ENCODE measurements at places on chromosomes 13 and 19.
A peak's percentile ranks its signal among the peaks of the same experiment; 100 is the strongest.

- peak; percentile 95 for DNase-seq
These were observed at the start of gene SPRY2 for GRCh38 chr13:80341101-80341755. Gene SPRY2 (minus strand): TSS chr13:80341126. CDS start chr13:80337705, 3,421 bp downstream.

DNA sequence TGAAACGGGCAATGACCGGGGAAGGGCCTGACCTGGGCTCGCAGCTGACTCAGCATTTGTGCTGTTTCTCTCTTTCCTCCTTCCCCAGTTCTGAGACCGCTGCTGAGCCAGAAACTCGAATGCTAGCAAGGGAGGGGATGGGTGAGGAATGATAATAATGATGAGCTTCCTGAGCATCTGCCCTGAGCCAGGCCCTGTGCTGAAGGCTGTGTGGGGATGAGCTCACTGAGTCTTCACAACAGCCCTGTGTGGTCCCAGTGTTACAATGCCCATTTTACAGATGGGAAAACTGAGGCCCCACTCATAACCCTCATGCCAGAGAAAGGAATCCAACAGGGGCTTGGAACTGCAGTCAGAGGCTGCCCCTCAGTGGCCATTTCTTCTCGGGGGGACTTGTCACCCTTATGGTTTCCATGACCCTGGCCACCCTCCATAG lies 8.1 kb downstream of the SULT2B1 start:
- no peak for DNase-seq

DNA sequence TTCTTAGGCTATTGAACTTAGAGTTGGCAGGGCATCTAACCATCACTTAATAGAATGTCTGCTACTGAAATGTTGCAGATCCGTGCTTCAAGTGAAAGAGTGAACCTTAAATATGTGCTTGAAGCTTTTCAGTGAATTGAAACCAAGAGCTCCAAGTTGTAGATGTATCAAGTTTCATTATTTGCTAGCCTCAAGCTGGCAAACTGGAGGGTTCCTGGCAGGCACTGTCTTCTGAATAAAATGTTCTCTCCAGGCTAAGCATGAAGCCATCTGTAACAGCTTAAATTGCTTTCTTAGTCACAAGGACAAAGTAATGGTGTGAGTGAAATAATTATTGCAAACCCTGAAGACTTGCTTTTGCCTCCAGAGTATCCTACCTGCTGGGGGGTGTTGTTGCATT lies 415.0 kb upstream of the SPRY2 start:
- no peak for DNase-seq

GRCh38 chr19:58007285-58007684 lies 4.7 kb upstream of the ZNF606 start:
- no peak for DNase-seq

DNA sequence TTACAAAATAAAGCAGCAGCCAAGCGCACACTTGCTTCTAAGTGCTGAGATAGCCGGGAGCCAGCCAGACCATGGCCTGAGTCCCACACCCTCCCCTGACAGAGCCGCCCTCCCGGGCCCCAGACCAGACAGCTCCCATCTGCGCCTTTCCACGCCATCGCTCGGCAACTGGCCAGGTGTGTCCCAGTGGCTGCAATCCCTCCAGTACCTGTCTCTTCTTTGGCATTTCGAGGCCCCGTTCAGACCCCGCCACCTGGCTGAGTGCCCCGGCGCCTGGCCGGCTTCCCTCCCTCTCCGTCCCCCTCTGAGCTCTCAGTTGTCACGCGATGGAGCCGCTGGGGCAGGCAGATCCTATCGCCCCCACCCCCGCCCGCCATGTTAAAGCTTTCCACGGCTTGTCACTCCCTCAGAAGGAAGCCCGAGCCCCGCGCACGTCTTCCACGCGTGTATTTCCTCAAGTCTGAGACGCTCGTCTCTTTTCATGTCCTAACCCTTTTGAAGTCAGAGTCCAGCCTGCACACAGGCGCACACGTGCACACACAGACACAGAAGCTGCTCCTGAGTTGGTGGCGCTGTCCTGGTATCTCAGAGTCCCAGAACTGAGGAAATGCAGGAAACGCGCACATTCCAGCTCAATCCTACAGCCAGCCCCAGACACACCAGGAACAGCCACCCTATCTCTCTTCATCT lies 7.9 kb downstream of the MLLT1 start:
- DNase-seq, result peak; percentile 80

DNA sequence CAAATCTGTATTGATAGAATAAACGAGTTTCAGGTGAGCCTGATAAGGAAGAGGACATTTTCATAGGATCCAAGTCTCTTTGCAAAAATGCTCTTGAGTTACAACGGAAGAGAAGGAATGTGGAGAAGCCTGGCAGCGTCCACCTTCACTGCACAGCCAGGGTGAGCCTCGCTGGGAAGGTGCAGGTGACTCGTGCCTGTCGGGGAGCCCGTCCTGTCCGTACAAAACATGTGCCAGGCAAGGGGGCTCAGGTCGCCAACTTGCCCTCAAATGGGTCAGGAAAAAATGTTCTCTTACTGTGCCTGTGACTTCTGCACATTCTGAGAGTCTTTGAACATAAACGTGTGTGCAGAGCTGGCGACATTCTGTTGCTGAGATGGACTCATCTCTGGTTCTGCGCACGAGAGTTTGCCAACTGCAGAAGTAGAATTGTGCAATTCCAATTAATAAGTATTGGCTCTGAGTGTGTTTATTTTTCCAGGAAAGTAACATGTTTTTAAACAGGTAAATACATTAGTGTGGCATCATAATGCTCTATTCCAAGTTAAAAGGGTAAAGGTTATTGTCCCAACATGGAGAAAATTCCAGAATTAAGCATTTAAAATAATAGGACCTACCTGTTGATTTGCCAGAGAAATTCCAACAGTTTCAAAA lies 28.6 kb downstream of the NAXD start:
- no peak for DNase-seq

- DNase-seq, result peak; percentile 32
These were observed 349.1 kb downstream of the LIG4 start for GRCh38 chr13:107866032-107866940.

DNA sequence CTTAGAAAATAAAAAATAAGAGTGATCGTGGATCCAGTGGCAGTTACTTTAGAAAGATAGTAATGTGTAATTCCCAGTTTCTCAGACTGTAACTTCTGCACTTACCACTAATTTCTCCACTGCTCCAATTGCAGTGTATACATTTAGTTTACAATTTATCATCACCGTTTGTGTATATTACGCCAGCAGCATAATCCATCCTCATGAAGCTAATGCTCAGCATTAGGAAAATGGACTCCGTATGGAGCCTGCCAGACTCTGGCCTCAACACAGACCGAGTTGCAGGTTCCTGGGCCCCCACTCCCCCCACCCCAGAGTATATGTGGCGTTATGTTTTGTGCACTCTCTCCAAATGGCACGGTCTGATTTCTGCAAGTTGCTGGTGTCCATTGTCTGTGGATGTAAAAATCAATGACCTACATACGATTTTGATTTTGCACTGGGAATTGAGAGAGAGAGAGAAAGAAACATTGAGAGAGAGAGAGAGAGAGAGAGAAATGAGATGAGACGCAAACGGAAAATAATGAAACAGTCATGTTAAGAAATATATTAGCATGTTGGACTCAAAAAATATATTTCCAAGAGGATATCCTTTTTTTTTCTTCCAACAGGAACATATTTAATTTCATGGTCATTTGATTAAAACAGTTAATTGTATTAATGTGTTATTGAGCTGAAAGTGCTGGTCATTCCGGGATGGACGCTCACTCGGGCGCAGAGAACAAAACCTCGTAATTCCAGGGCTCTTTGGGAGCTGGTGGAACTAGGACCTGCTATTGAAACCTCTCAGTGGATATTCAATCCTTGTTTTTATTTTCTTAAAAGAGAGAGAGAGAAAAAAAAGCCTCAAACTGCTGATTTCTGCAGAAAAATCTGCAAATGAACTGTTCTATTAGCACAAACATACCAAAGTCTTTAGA lies 278.8 kb downstream of the TSHZ3 start:
- no peak for DNase-seq

DNA sequence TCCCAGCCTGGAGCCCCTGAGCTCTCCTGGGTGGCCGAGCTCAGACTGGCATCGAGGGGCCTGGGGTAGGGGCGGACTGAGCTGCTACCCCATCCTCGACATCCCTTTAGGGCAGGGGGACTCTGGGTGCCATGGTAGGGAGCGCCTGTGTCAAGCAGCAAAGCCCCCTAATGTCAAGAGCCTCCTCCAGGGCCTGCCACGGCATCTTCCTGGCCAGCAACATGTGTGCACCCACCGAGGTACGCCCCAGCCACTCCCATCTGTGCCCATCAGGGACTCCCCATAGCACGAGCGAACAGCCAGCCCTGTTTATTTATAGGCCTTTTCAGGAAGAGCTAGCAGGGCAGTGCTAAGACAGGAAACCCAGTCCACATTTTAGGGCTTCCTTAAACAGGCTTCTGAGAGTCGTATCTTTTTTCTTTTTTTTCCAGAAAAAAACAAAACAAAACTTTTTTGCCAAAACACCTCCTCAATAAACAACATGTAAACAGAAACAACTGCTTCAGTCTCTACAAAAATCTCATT lies 14.3 kb downstream of the LRP3 start:
- no peak for DNase-seq

- DNase-seq, result no peak
These were observed 9.4 kb downstream of the NLRP7 start for GRCh38 chr19:54937926-54938325.

- DNase-seq, result no peak
These were observed 24.6 kb downstream of the BICRA start for GRCh38 chr19:47633517-47633916.

GRCh38 chr13:31168166-31168565 lies 6.5 kb upstream of the HSPH1 start:
- no peak for DNase-seq
